Prostate gland (tissue), 2 donors: ENCODE measurements at places on chromosomes 2 and 18. TPM values are rescaled to one million over a fixed set of nuclear protein-coding genes. Genes with fewer than 3 reads are reported as not detected.

DNA sequence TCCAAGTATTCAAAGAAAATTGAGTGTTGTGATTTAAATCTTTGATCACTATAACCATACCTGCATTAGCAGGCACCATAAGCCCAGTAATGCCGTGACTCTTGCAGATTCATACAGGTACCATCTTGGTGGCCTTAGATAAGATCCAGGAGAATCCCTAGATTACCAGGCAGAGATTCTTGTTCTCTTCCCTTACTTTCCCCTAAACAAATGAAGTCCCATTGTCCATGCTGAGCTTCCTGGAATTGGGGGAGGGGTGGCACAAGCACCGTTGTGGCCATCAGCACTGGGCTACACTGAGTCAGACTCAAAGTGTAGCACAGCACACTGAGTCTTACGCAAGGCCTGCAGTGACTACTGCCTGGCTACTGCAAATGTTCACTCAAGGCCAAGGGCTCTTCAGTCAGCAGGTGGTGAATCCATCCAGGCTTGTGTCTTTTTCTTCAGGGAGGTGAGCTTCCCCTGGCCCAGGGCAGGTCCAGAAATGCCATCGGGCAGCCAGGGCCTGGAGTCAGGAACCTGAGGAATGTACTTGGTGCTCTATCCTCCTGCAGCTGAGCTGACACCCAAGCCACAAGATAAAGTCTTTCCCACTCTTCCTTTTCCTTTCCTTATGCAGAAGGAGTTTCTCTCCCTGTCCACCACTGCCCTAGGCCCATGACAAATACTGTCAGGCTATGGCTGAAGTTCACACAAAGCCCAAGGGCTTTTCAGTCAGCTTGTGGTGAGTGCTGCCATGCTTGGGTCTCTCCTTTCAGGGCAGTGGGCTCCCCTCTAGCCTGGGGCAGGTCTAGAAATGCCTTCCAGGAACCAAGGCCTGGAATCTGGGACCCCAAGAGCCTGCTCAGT lies 52.6 kb downstream of the CD28 start:
- no peak for DNase-seq

DNA sequence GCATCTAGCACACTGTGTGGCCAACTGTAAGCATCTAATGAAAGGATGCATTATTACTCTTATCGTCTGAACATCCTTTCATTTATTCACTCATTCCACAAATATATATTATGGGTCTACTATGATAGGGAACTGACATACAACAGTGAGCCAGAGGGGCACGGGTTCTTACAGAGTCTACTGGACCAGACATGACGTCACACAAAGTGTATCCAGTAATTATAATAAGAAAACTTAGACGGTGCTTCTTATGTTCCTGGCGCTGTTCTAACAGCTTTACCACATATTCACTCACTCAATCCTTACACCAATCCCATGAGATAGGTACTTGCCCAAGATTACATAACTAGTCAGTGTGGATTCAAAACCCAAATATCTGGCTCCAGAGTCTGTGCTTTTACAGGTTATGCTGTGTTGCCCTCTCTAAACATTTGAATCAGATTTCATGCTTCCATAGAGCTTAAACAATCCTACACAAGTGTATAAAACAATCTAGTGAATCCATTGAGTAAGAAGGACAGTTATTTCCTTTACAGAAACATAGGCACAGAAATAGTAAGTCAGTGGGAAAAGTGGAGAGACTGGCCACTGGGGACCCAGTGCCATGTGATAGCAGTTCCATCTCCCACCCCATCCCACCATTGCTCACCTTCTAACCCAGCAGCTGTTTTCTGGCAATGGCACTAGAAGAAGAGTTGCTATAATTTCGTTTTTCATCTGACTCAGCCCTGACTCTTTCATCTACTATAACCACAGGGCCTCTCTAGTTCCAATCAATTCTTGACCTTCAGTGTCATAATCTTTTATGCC lies 24.2 kb upstream of the ARL5A start:
- no peak for DNase-seq

DNA sequence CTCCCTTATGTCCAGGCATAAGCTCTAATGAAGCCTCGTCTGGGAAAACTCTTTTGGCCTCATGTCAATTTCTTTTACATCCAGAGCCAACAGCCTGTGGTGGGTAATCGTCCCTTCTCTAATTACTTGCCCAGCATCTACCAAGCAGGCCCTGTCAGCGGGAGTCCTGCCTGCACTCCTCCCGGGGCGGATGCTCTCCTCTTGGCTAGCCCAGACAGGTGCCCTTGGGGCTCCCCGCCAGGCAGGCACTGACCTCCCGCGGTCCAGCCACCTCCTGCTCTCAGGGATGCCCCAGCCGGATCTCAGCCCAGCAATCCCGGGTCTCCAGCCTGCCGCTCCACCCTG lies 74.2 kb downstream of the NCAPH start:
- peak; percentile 48 for DNase-seq

DNA sequence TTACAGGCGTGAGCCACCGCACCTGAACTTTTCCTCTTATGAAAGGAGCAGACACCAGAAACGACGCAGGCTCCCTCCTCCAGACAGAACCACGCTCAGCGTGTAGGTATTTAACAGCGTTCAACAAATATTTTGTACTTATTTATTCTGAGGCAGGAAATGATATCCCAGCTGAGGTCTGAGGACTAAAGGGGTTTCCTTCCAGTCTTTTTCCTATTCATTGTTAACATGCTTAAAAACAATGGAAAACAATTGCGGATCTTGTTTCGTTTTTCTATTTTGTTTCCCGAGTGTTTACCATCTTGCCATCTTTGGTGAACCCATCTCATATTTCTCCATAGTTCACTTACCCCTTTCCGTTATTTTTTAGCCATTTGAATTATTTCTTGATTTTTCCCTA lies 43.7 kb upstream of the FOSL2 start:
- no peak for DNase-seq

Gene HEATR5B
- total RNA-seq: 37.4 TPM

Gene SEMA4F
- total RNA-seq: 16.5 TPM
